ENCODE measurements at places on chromosomes 16 and 17.
A peak's percentile ranks its signal among the peaks of the same experiment; 100 is the strongest.

GRCh38 chr17:15513058-15513791 is 45.8 kb upstream of the CDRT4 start:
- DNase-seq: no peak

GRCh38 chr17:17170346-17170985 is 35.7 kb downstream of the PLD6 start:
- DNase-seq: no peak

GRCh38 chr16:12546918-12547607 is 256.6 kb downstream of the CPPED1 start:
- DNase-seq: no peak

DNA sequence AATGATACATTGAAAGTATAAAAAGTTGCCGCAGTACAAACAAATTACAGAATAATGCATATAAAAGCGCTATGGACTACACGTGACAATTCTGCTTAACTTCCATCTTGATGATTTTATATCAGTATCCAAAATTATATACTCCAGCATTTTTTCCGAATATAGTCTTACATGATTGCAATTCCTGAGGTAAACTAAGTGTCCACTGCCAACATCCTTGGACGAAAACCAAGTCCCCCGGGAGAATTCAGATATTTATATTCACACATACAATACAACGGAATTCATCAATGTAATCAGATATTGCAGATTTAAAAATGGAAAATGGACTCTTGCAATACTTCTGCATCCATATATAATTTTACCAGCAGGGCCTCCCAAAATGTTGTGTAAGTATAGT is 8.9 kb upstream of the MYH11 start:
- DNase-seq: no peak

GRCh38 chr17:79627184-79627765 is 16.4 kb upstream of the RBFOX3 start:
- DNase-seq: no peak

DNA sequence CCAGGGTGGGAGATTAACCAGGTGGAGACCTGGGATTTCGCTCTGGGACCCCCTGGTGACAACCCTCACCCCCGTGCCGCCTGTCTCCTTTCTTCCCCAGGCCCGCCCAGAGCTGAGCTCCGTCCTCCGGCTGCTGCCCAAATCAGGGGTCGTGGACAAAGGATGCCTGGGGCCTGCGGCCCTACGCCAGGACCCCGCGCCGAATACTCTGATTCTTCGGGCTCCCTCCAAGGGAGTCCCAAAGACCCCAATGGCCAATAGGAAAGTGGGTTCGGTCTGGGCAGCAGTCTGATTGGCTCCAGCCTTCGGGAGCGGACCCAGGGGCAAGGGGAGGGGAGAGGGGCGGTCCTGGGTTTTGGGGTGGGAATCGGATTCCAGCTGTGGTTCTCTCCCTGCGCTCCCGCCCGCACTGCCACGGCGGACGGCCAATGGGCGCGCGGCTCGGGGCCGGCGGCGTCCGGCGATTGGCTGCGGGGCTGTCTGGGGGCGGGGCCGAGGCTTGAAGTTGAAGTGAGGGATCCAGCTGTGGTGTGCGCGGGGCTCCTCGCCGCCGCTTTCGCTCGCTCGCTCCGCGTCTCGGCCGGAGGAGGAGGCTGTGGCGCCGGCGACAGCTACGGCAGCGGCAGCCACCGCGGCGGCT is at the start of gene CACNA1G:
Gene CACNA1G, plus strand, starts transcription at position 531 of the 640 bp plus-strand sequence. CDS start 745 bp downstream, outside the sequence.
- DNase-seq: peak; percentile 82

DNA sequence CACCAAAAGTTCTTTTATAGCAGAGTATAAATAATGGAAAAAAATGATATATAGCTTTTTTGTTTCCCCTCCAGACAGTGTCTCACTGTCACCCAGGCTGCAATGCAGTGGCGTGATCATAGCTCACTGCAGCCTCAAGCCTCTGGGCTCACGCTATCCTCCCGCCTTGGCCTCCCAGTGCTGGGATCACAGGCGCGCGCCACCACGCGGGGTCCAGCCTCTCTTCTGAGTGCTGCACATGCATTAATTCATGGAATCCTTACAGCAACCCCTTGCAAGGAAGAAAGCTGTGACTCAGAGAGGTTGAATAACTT is 18.0 kb upstream of the ZNF629 start:
- DNase-seq: no peak
